NCI-H2029 (cell line): ENCODE measurements at places on chromosomes 5 and 9.
A peak's percentile ranks its signal among the peaks of the same experiment; 100 is the strongest.

DNA sequence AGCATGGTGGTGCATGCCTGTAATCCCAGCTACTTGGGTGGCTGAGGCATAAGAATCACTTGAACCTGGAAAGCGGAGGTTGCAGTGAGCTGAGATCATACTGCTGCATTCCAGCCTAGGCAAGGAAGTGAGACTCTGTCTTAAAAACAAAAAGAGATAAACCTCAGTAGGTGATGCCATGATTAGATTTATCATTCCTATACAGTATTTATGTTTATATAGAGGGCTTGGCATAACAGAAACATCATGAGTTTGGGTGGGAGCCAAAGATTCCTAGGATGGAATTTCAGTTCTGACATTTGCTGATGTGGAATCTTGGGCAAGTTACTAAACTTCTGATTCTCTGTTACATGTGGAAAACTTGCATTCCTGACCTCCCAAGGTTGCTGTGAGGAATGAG is 22.3 kb downstream of the RFK start:
- no peak for DNase-seq

- DNase-seq = no peak
Measured at GRCh38 chr5:285991-286557, 14.6 kb downstream of the PDCD6 start.

DNA sequence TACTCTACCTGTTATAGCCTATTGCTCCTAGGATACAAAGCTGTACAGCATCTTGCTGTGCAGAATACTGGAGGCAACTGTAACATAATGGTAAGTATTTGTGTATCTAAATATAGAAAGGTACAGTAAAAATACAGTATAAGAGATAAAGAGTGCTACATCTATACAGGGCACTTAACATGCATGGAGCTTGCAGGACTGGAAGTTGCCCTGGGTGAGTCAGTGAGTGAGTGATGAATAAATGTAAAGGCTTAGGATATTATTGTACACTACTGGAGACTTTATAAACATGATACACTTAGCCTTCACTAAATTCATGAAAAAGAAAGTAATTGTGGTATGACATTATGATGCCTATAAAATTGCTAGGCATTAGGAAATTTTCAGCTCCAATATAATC is 65.5 kb upstream of the OSMR start:
- no peak for DNase-seq

DNA sequence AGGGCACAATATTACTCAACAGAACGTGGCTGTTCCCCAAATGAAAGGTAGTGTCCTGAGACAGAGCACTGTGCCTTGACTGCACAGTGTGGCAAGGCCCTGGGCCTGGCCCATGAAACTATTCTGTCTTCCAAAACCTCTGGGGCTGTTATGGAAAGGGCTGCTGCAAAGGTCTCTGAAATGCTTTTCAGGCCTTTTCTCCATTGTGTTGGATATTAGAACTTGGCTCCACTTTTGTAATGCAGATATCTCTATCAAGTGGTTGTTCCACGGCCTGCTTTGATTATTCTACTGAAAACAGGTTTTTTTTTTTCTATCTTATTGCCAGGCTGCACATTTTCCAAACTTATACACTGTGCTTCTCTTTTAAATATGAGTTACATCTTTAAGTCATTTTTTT is 777.5 kb upstream of the TYRP1 start:
- no peak for DNase-seq

DNA sequence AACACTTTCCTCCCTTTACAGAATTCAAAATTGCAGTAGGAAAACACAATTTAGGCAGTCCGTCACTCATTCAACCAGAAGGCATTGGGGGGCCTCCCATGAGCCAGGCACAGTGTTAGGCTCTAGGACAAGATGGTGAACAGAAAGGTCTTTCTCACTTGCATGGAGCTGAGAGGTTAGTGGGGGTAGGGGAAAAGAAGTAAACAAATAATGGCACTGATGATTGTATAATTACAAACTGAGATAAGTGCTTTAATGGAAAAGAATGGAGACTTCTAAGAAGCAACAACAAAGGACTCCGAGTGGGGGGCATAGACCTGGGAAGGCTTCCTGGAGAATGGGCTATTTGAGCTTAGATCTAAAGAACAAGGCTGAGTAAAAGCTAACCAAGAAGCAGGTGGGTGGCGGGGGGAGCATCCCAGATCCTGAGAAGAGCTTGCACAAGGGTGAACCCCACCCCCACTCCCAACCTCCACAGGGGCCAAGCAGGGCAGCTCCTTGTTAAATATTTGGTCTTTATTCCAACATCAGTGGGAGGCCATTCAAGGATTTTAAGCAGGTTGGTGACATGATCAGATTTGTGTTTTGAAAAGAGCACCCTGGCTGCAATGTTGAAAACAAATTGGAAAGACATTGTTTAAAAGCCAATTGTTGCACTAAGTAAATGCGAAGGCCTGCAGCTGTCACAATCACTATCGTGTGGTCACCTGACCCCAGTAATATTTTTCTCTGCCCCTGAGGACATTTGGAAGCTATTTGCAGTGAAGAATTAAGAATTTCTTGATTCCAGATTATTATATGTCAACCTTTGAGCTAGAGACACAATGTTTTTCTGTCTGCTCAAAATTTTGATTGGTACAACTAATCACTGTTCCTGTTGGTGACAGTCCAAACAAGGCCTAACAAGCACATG is 73.9 kb upstream of the EFNA5 start:
- DNase-seq = no peak

GRCh38 chr5:17228821-17229291 is 11.4 kb downstream of the BASP1 start:
- no peak for DNase-seq

DNA sequence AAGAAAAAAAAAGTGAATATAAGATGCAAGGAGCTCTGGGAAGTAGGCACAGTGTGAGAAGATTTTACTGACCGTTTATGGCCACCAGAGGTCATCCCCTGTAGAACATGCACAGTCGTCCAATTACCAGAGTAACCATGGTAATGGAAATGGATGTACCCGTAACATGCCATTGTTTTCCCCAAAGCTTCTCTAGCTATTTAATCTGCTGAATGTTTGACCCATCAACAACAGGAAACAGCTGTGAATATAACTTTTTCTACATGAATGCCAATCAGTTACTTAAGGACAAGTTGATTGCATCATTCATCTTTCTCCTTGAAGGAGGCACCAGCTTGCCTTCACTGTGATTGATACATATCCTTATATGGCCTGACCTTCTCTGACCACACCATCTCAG is 1967.0 kb upstream of the CDH9 start:
- no peak for DNase-seq

DNA sequence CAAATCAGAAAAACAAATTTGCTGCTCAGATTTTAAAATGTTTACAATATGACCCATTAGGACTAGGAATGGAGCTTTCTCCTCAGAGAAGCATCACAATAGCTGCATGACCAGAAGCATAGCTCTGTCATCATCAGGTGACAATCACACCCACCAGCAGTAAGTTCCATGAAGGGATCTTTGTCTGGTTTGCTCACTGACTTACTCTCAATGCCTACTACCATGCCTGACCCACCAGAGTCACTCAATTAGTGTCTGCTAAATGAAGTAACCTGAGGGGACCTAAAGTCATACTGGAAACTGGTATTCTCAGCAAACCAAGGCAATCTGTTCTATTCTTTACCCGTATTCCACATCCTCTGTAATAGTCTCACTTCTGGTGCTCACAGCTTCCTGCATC is 7.7 kb downstream of the ERMP1 start:
- no peak for DNase-seq

- no peak for DNase-seq
Measured at GRCh38 chr5:1164696-1165630, 36.4 kb upstream of the SLC6A19 start.

- no peak for DNase-seq
Measured at GRCh38 chr5:113087976-113088514, 111.4 kb downstream of the DCP2 start.

- peak; percentile 39 for DNase-seq
Measured at GRCh38 chr9:69180670-69181069, 6.6 kb downstream of the TJP2 start.

GRCh38 chr9:127277770-127278169 is 13.2 kb downstream of the GARNL3 start:
- no peak for DNase-seq

GRCh38 chr5:59621477-59621876 is 272.0 kb downstream of the PDE4D start:
- DNase-seq = no peak
